ENCODE measurements at places on chromosomes 2 and 18. TPM values are rescaled to one million over a fixed set of nuclear protein-coding genes. Genes with fewer than 3 reads are reported as not detected.

DNA sequence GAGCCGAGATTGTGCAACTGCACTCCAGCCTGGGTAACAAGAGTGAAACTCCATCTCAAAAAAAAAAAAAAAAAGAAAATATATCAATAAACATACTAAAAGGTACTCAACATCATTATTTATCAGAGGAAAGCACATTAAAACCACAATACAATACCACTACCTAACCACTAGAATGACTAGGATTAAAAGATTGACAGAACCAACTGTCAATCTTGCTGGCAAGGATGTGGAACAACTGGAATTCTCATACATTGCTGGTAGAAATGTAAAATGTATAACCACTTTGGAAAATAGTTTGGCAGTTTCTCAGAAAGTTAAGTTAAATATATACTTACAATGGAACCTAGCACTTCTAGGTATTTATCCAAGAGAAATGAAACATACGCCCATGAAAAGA lies 88.6 kb downstream of the B3GNT2 start:
- DNase-seq = no peak

DNA sequence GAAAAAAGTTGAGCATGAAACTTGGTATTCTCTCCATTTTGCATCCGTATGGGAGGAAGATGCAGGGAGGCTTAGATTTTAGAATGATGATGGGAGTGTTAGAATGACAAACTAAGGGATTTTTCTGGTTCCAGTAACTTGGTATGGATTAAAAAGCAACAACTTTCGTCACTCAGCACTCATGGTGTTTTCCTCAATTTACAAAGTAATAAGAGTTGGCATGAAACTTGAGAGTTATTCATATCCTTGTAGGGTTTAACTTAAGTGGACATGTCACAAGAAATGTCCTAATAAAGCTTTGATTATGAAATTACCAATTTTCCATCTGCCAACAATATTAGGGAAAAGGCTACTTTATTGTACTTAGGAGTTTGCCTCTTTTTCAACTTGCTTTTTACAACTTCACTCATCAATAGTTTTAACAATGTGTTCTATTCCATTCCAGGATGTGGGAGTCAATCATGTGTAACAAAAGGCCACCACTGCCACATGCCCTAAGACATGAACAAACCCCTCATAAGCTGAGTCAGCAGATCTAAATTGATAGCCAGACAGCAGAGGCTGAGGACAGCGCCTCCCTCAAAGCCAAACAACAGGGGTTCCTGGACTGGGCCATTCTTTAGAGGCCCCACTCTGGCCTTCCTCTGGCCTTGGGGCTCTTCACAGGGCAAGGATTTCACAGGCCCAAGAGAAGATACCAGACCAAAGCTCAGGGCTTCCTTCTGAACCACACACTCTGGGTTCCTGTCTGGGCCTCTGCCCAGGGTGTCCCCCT lies 265.8 kb downstream of the TNS1 start:
- no peak for DNase-seq

The TRPM8 gene
- total RNA-seq = not detected

- no peak for DNase-seq
Measured at GRCh38 chr2:24052951-24053350, 3.4 kb downstream of the FKBP1B start.

GRCh38 chr18:26336572-26336971 lies 110.3 kb downstream of the TAF4B start:
- DNase-seq = no peak

- no peak for DNase-seq
Measured at GRCh38 chr2:69911985-69912563, 2.8 kb upstream of the MXD1 start.

The NPPC gene
- 7.7 TPM for total RNA-seq

The ASB1 gene
- 69.8 TPM for total RNA-seq

The EGR4 gene
- not detected for total RNA-seq

Measured in Right ventricle myocardium superior (tissue), 1 donor.